Liver (tissue), 10 donors: ENCODE measurements at places on chromosomes 2 and 18. TPM values are rescaled to one million over a fixed set of nuclear protein-coding genes. Genes with fewer than 3 reads are reported as not detected.

The C2orf76 gene
- total RNA-seq: 2.7 TPM

The LOXHD1 gene
- total RNA-seq: 0.09 TPM

The NAT8 gene
- 27.6 TPM for total RNA-seq

- no peaks in the 10 kb centered on the region for H3K36me3 ChIP-seq
- H3K27ac ChIP-seq: no peak overlapping the region
- no peaks in the 10 kb centered on the region for H3K27me3 ChIP-seq
- no peak for DNase-seq
- no peak overlapping the region for H3K4me3 ChIP-seq
- no peaks in the 10 kb centered on the region for H3K4me1 ChIP-seq
These were observed 85.0 kb upstream of the COL3A1 start for GRCh38 chr2:188889187-188889586.

- no peak for DNase-seq
- peak overlapping the region; percentile 37 for H3K27ac ChIP-seq
- no peak overlapping the region for H3K4me3 ChIP-seq
- H3K27me3 ChIP-seq: no peaks in the 10 kb centered on the region
- no peaks in the 10 kb centered on the region for H3K36me3 ChIP-seq
These were observed 20.5 kb downstream of the NIFK start for GRCh38 chr2:121716126-121716525.

DNA sequence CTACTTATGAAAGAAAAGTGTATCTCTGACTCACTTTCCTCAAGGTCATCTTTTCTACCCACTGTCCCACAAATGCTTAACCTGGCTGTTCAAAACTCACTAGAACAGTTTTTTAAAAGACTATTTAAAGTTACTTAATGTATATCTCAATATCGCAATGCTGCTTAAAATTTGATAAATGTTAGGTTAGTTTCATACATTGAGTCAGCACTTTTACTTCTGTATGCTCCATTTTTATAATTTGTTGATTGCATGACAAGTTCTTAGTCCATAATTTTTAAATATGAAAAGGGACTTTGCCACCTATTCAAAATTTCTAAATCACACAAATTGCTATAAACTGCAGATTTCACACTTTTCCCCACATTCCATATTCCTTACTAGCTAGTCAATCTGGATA lies 231.7 kb upstream of the SLC39A10 start:
- H3K4me3 ChIP-seq: no peak overlapping the region
- no peaks in the 10 kb centered on the region for H3K27me3 ChIP-seq
- DNase-seq: no peak
- no peaks in the 10 kb centered on the region for H3K36me3 ChIP-seq
